CD4-positive, alpha-beta T cell treated with Interleukin-21 for 1 hour (primary cell): ENCODE measurements at places on chromosomes 1 and 21.

DNA sequence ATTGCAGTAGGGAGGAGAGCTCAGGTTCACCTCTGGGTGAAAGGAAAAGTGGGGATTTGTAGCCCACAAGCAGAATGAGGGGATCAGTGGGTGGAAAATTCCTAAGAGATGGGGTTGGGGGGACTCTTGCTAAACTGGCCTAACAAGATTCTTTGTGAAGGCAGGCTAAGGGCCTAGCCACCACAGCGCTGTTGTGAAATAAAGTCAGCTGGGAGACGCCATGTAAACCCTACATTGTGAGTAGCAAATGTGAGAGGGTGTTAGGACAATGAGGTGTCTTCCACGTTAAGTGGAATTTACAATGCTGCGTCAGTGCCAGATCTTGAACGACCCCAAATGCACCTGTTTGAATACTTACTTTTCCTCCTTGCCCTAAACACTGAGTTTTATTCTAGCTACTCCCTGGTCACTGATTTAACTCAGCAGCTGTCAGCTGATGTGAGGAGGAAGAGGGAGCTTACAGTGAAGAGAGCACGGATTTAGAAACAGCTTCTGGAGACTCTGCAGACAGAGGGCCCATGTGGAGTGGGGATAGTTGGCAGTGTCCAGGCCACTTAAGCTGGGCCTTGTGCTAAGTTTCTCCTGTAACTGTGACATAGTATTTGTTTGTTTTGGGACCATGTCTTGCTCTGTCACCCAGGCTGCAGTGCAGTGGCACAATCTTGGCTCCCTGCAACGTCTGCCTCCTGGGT, 17.3 kb downstream of the PDPN start:
- no peak for DNase-seq

- no peak for DNase-seq
Measured at GRCh38 chr1:7119156-7119555, 333.9 kb downstream of the CAMTA1 start.

DNA sequence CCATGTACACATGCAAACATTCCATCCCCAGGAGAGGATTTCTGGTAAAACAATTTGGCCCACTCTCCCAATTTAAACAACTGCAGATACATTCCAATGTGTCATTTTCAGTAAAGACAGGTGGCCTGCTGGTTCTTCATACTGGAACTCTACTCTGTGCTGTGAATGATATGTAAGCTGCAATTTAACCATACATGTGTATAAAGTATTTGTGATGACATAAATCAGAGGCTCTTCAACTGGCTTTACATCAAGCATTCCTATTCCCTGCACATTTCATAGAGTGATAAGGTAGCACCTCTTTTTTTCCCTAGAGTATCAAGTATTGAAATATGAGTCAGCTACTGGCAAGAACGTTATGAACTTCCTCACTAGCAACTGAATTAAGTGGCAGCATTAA, 649.5 kb upstream of the ADGRL2 start:
- DNase-seq, result no peak

DNA sequence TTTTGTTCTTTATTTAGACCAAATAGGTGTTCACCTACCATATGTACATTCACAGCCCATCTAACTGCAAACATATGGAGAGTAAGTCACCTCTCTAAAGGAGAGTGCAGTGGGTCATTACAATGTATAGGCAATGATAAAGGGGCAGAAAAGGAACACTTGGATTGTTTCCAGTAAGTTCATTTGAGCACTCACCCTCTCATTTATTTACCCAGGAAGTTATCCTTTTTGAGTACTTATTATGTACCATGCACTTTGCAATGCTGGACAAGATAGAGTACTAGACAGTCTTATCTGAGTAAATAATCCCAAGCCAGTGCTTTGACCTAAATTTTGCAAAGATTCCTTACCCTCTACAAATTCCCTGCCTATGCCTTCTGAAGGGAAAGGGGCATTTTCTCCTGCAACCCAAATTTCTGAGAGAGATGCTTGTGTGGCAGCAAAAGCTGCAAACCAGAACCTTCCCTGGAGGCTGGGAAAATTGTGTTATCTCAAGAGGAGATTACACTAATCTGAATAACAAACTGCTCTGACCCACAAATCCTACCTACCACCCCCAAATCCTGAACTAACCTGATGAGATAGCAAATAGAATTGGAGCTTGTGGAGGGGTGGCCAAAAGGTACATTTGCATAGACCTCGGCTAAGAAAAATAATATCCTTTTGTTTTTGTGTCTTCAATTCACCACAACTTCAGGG, 18.6 kb upstream of the RGS8 start:
- DNase-seq, result no peak

- DNase-seq, result no peak
Measured at GRCh38 chr1:162364498-162364897, 12.2 kb downstream of the SPATA46 start.
